ENCODE measurements at places on chromosomes 13 and 19.
A peak's percentile ranks its signal among the peaks of the same experiment; 100 is the strongest.

- peak; percentile 80 for DNase-seq
Measured at GRCh38 chr19:39406656-39407409, at the start of gene ZFP36. Gene ZFP36, plus strand, starts transcription at chr19:39406847. Its CDS starts 58 bp downstream, at chr19:39406905.

DNA sequence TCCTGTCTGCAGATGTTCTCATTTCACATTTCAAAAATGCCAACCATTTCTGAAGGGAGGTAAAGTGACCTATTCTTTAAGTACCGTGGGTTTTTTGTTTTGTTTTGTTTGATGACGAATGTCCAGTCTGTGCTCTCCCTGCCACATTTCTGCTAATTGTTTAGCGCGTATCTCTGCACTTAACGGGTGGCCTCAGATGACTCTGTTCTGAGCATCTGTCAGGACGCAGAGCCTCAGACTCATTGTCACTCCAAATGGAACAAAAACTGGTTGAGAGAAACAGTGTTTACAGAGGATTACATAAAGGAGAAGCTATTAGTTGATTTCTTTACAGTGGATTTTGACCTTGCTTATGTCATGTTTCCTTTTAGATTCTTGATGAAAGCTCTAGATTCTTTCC lies 23.7 kb downstream of the TPP2 start:
- no peak for DNase-seq

DNA sequence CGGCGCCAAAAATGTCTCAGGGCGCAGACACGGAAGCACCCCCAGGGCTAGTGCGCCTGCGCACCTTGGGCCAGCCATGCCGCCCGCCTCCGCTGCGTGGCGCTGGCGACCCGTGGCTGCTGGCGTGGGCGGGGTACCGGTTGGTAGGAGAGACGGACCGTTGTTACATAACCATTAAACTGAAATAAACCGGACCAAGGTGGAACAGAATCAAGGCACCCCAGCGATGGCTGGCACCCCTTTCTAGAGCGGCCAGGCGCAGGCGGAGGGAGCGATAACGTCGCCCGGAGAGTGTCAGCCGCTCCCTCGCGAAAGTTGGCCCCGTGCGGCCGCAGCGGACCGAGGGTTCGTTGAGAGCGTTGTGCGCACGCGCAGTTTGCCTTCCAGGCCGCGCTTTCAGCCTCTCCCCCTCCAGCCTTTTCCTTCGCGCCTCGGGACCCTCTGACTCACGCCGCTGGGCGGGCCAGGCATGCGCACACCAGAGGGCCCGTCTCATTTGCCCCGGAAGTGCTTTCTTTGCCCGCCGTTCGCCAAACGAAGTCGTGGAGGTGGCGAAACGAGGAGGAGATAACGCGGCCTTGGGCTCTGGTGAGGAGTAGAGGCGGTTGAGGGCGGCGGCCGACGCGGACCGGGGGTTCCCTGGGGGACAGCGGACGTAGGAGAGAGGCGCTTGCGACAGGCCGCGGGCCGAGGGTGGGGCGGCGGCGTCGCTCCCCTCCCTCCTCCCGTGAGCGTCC lies at the start of the genes PLEKHJ1 and SF3A2:
PLEKHJ1 (minus strand) TSS at position 16 of the 737 bp plus-strand sequence. CDS start 81 bp downstream, outside the sequence.
SF3A2 (plus strand) TSS at position 511 of the 737 bp plus-strand sequence. CDS start 6,595 bp downstream, outside the sequence.
- DNase-seq = peak; percentile 97

DNA sequence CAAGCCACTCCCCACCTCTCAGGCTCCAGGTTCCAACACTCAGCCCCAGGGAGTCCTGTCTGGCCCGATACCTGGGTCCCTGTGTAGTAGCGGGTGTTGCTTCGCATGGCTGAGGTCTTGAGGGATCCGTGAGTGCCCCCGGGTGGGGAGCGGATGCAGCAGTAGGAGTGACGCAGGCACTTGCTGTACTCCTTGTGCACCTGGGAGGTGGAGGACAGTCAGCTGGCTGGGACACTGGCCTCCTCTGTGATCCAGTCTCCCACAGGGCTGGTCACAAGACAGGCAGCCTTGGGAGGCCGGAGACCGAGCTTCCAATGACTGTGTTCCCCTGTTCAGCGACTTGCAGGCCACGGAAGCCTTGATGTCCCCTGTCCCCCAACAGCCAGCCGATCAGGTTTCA lies 16.3 kb upstream of the ASF1B start:
- no peak for DNase-seq

GRCh38 chr13:37475966-37476365 lies 122.6 kb downstream of the POSTN start:
- DNase-seq = no peak

- no peak for DNase-seq
Measured at GRCh38 chr19:29969891-29970290, 27.9 kb downstream of the URI1 start.

DNA sequence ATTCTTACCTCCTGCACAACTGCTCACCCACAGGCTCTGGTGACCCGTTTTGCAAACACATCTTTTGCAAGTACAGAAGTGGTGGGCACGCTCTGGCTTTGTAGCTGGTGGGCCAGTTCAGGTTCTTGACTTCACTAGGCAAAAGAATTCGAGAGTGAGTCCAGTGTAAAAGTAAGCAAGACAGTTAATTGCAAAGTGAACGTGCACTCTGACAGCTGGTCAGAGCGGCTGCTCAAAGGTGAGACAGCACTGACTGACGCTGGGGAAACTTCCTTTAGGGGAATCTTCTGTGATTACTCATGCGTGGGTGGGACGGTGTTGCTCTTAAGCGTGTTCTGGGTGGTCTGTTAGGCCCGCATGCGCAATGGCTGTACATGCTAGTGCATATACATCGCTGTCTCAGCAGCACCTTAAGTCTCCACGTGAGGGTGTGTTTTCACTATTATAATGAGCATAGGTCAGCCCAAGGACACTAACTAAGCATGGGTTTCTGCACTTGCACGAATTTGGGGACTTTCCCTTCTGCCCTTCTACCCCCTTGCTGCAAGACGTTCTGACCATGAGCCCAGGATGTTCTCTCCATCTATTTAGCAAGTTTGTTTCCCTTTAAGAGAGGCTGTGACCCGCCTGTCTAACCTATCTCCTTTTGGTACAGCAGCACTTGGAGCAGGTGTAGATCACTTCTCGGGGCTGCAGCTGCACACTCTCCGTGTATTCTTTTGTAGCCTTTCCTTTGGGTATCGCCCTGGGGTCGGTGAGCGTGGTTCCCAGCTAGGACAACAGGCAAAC lies 30.2 kb upstream of the CD33 start:
- no peak for DNase-seq

GRCh38 chr13:100600915-100601314 lies 12.3 kb upstream of the GGACT start:
- DNase-seq = no peak

- DNase-seq = no peak
Measured at GRCh38 chr13:98571955-98572662, 4.8 kb downstream of the STK24 start.

DNA sequence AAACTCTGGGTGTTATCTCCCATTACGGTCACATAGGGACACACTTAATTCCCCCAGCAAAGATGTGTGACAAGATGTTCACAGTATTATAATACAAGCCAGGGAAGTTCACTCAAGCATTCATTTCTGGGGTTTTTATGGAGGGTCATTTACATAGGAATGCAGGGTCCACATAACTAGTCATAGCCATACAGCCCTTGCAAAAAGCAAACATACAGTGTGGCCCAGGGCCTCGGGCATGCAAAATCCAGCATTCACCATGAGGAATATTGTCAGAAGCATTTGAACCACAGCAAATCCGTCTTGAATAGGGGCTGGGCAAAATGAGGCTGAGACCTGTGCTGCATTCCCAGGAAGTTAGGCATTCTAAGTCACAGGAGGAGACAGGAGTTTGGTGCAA lies 13.0 kb upstream of the ZNF460 start:
- no peak for DNase-seq

DNA sequence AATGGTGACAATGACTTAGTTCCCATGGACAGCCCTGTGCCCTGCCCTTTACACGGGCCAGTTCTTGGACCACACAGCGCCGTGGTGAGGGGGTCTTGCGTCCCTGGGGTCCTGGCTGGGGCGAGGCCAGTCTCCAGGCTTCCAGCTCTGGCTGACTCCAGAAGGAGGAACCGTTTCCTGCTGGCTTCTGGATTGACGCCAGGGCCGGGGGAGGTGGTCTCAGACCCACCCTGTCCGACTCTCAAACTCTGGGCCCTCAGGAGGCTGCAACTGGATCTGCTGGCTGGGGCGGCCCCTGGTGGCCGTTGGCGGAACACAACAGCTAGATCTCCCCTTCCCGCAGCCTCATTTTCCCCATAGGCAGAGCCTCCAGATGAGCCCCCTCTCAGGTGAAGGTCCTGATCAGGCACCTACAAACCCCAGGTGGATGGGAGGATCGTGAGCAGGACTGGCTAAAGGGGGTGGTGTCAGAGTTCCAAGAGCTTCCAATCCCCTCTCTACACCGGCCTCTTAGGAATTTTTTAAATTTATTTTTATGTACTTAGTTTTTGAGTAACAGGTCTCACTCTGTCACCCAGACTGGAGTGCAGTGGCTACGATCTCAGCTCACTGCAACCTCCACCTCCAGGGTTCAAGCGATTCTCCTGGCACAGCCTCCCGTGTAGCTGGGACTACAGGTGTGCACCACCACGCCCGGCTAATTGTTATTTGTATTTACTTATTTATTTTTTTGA lies 8.0 kb downstream of the CCDC194 start:
- peak; percentile 89 for DNase-seq

DNA sequence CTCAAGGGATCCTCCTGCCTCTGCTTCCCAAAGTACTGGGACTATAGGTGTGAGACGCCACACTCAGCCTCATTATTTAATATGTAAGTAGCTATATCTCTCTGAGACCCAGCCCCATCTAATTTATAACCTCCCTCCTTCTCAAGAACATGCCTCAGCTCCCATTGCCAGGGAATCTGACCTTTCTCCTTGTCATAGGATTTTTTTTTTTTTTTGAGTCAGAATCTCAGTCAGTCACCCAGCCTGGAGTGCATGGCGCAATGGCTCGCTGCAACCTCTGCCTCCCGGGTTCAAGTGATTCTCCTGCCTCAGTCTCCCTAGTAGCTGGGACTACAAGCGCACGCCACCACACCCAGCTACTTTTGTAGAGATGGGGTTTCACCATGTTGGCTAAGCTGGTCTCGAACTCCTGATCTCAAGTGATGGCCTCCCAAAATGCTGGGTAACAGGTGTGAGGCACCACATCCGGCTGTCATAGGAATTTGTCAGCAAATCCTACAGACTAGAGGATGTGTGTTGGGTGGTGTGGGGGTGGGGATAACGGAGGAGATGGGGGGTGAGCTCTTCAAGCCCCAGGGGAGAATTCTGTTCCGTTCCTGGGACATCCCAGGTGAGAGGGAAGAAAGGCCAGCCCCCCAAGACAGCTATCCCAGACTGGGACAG lies 5.1 kb upstream of the EPS8L1 start:
- no peak for DNase-seq

DNA sequence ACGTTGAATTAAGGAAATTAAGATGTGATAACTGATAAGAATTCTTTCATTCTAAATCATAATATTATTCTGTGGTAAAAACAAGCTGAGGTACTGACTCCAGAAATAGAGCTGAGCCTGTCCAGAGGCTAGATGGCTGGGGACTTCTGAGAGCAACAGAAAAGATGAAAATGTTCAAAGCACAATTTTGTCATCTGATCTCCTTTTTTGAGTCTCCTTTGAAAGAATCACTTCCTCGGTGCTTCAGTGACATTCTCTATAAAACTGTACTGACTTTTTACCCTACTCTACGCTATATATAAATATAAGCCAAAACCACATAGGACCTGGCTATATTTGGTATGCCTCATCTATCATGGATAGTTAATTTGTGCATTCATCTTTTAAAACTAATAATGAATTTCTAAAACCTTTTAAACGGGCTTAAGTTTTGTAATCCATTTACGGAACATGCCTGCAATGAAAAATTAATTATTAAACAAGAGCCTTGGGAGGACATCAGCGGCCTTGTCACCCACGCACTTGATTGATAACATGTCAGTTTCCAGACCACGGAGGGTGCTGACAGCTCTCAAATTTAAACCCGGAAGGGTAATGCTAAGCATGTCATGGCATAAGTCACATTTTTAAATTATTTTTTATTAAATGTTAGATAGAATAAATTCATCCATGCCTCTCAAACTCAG lies 235.5 kb downstream of the PCDH9 start:
- no peak for DNase-seq

DNA sequence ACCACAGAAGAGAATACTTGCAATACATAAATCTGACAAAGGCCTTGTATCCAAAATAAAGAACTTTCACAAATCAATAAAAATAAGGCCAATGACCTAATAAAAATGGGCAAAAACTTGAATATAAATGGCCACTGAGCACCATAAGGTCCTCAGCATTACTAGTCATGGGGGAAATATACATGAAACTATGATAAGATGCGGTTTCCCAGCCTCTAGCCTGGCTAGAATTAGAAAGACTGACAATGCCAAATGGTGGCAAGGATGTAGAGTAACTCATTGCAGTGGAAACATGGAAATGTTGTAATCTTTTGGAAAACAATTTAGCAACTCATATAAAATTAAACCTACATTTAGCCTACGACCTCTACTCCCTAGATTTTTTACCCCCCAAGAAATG lies 227.1 kb downstream of the GGACT start:
- DNase-seq = no peak

DNA sequence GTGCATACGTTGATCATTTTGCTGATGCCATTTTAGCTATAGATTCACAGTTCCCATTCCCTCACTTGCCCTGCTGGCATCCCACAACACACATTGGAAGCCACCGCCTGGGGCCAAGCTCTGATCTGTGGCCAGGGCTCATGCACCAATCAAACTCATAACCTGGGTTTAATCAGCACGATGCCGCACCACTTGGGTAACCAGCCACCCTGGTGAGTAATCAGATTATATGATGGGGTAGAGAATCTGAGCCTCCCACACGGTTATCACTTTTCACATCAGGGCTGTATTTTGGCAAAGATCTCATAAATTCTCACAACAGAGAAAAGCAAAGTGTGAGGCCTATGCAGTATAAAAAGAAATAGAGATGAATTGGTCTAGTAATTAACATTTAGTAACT lies 66.0 kb upstream of the TNFRSF19 start:
- no peak for DNase-seq

GRCh38 chr19:34459614-34460013 lies 21.9 kb upstream of the WTIP start:
- DNase-seq = no peak

DNA sequence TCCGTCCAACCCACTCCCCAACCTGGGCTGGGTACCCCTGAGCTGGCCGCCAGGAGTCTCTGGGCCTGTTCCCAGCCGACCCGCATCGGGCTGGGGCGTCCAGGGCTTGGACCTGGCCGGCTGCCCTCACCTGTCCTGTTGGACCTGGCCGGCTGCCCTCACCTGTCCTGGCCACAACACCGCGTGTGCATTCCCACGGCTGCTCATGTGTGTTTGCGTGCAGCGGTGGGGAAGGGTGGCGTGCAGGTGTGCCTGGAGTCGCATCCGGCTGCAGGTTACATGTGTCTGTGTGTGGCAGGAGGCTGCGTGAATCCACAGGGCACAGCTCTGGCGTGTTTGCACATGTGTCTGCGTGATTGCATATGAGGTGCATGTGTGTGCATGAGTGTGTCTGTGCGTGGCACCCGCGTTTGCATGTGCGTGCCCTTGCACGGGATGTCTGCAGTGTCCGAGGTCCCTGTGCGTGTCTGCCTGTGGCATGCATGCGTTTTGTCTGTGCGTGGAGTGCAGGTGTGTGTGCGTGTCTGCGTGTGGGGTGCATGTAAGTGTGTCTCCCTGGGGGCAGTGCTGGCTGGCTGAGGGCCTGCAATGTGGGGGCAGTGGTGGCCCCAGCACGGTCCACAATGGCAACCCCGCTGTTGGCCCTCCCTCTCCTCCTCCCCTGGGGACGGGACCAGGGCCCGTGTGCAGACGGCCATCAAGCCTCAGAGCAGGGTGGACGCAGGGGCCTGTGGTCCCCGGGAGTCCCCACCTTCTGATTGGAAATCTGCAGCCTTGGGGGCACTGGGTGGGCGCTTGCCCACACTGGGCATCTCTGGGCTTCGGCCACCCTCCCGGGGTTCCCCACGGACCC lies 3.4 kb downstream of the EFNA2 start:
- DNase-seq = no peak
